Stimulated activated CD8-positive, alpha-beta memory T cell treated with anti-CD3 and anti-CD28 coated beads, Interleukin-4, amount 100 ng/mL, for 4 hours (primary cell): ENCODE measurements at places on chromosomes 7 and 10.

DNA sequence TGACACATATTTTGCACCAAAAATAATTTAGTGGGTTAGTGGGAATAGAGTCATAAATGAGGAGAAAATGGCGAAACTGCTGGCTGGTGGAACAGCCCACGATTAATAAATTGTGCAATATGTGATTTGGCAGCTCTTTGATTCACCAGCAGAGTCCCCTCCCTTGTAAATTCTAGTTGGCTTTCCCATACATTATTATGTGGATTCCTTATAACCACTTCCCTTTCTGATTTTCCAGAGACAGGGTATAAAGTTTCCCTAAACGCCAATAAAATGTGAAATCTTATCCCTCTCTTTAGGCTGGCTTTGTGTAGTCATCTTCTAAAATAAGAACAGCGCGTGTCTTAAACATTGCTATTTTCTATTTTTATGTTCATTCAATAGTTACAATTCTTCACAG, 149.4 kb upstream of the FERD3L start:
- no peak for DNase-seq

DNA sequence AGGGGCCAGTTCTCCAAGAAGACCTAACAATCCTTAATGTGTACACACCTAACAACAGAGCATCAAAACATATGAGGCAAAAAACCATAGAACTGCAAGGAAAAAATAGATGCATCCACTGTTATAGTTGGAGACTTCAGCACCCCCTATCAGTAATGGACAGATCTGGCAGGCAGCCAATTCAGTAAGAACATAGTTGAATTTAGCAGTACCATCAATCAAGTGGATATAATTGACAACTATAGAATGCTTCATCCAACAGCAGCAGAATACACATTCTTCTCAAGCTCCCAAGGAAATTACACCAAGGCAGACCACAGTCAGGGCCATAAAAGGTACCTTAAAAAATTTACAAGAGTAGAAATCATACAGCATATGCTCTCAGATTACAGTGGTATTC, 42.2 kb downstream of the POLL start:
- DNase-seq = no peak

DNA sequence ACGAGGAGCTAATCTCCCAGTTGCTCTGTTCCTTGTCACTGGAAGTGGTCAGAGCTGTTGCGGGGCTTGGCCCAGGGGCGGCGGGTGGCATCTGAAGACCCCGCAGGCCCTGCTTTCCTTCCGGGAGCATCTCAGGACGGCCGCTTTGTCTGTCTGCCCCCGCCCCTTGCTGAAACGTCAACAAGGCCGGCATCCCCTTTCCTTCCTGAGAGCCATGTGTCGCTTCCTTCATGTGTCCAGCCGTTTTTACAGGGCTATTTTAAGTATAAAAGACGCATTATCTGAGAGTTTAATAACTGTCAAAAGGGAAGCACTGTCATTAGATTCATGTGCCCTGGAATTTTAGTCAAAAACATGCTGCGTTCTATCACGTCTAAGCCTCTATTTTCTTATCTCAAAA, 110.4 kb downstream of the CUX1 start:
- DNase-seq = no peak

- DNase-seq = no peak
Measured at GRCh38 chr10:78579576-78579975, 489.2 kb upstream of the ZMIZ1 start.

DNA sequence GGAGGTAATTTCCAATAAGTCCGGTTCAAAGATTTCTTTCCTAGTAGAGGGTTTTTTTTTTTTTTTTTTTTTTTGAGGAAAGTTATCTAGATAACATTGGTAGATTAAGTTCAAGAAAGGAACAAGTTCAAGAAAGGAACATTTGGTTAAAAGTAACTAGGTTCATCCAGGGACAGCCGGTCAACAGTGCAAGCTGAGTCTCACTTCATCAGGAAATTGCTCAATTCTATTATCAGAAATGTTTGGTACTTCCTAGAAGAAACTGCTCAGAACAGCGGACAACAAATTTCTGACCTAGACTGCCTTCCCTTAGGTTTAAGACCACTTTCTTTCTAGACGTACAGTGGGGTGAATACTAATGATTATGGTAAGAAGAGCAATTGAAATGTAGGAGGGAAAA, 3.7 kb upstream of the IL2RA start:
- no peak for DNase-seq

GRCh38 chr7:28483112-28483511, 70.8 kb downstream of the CREB5 start:
- no peak for DNase-seq
